ENCODE measurements at places on chromosomes 16 and 17.

DNA sequence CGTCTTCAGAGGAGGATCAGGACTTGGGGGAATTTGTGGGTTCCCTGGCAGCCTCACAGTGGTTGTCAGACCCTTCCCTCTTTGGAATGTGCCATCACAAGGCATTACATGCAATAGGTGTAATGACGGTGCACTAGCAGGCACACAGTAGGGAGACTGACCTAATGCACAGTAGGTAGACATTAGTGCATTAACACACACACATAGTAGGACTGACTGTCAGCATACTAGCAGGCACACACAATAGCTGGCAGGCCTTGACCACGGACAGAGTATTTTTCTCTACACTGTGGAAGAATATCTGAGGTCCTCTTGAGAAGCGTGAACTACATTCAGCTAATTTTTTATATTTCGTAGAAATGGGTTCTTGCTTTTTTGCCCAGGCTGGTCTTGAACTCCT lies 10.9 kb upstream of the UBALD2 start:
- no peak for DNase-seq

GRCh38 chr17:61537264-61537771 lies 53.7 kb downstream of the NACA2 start:
- no peak for DNase-seq

GRCh38 chr17:74686761-74687160 lies 26.0 kb downstream of the CD300LF start:
- no peak for DNase-seq

DNA sequence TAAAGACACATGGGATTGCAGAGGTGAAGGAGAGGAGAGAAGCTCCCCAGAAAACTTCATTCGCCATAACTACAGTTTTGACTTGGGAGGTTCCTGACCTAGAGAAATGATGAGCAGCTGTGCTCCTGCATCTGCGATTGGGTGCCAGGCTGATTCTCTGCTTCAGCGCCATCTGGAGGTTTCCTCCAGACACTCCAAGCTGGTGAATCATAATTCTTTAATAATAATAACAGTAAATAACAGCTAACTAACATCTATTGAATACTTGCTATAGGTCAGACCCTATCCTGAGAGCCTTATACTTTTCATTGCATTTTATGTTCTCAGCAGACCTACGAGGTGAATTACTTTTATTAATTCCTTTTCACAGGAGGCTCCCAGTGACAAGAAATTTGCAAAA lies 575.8 kb downstream of the TOX3 start:
- DNase-seq = no peak

DNA sequence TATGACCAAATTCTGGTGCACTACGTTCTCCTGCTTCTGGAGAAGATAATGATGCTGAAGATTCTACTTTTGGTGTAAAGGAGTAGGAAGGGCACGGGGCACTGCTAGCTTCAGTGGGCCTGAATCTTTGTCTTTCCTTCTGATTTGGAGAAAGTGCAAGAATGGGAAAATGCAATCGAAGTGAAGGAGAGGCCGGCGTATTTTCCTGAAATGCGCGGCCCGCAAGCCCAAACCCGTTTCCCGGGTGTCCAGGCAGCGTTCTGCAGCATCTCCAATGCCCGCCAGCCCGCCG lies 372 bp upstream of the NDE1 start:
- no peak for DNase-seq

- no peak for DNase-seq
These were observed 170.0 kb upstream of the GSE1 start for GRCh38 chr16:85443116-85443515.

DNA sequence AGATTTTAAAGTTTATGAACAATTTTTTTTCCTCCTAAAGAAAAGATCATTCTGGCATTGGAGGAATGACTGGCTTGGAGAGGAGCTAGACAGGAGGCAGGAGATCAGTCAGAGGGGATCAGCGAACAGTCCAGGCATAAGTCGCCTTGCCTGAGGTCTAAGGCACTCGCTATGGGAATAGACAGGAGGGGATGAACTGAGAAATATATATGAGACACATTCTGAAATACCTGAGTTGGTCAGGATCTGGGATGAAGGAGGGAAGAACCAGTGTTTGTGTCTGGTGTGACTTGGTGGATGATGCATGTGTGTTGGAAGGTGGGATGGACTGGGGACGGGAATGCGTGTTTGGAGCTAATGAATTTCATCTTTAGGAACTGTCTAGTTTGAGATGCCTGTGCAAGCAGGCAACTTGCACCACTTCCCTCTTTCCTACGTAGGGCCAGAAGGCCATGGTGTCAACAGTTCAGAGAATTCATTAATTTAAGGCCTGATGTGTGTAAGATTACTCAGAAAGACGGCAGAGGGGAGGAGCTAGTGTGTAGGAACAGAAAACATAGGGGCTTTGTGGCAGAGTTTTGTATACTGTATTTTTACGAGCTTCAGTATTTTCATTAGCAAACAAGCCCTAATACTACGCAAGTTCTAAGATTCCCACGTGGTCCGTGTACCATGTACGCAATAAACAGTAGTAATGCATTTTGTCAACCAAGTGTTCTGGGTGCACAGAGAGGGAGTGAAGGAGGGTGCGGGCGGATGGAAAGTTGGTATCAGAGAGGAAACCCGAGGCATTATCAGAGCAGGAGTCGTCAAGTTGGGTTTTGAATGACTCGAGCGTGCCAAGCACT lies 825 bp downstream of the HEATR6 start:
- DNase-seq = peak; percentile 31

DNA sequence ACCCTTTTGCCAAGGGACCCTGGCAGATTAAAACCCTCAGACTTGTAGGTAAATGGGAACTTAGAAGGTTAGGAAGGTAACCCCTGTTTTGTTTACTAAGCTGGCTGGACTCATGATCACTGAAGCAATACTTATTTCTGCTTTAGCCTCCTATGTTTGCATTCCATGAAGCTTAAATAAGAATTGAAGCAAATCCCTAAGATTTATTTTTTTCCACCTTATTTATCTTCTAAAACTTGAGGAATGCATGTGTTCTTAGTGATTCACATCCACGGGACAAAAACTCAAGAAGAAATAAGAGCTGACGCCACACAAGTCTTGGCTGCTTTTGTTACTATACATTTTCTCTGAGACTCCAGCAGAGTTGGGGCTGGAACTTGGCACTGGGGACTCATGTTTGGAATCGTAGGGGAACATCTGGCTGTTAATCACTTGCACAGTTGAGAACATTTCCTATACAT lies 35.5 kb downstream of the CLUAP1 start:
- no peak for DNase-seq

DNA sequence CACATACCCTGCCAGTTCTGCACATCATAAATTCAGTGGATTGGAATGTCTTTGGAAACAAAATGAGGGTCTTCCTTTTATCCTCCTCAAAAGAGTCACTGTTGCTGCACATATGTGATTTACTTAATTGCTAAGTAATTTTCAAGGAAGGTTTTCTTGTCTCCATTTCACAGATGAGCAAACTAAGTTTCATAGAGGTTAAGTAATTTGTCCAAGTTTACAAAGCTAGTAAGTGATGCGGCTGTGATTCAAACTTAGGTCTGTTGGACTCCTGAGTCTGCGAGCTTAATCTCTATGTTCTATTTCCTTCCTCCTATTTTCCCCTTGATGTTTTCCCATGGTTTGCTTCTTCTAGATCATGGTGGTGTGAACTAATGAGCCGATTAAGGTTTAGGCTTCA lies 13.7 kb upstream of the ERN2 start:
- no peak for DNase-seq

GRCh38 chr17:38442548-38442947 lies 14.3 kb downstream of the ARHGAP23 start:
- DNase-seq = no peak

DNA sequence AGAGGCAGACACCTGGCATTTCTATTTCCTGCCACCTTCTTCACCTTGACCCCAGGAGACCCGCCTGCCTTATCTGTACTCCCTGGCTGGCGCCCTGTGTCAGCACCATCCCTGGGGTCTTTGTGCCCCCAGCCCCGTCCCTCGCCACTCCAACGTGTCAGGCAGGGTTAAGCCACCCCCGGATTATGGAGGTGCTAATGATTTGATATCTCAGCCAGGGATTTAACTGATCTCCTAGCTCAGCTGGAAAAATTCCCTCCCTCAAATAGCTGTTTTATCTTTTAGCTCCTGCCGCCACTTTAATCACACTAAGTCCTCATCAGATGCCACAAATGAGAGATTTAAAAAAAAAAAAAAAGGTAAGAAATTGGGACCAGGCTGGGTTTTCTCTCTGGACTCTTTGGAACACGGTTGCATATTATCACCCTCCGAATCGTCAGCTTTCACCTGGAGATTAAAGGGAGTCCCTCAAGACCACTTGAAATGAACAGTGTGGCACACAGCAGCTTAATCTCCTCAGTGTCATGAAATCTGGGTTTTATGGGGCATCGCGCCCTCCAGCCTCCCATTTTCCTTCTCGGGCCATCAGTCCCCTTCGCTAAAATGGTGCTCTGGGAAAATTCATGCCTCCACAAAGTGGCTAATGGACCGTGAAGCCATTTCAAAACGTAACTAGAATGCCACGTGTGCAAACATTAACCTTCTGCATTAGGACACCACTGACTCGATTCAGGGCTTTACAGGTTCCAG lies 26.2 kb upstream of the WFDC1 start:
- no peak for DNase-seq

GRCh38 chr17:82388223-82388921 lies 16.8 kb downstream of the UTS2R start:
- DNase-seq = no peak

GRCh38 chr16:57264950-57265371 lies 19.5 kb downstream of the PLLP start:
- DNase-seq = no peak

DNA sequence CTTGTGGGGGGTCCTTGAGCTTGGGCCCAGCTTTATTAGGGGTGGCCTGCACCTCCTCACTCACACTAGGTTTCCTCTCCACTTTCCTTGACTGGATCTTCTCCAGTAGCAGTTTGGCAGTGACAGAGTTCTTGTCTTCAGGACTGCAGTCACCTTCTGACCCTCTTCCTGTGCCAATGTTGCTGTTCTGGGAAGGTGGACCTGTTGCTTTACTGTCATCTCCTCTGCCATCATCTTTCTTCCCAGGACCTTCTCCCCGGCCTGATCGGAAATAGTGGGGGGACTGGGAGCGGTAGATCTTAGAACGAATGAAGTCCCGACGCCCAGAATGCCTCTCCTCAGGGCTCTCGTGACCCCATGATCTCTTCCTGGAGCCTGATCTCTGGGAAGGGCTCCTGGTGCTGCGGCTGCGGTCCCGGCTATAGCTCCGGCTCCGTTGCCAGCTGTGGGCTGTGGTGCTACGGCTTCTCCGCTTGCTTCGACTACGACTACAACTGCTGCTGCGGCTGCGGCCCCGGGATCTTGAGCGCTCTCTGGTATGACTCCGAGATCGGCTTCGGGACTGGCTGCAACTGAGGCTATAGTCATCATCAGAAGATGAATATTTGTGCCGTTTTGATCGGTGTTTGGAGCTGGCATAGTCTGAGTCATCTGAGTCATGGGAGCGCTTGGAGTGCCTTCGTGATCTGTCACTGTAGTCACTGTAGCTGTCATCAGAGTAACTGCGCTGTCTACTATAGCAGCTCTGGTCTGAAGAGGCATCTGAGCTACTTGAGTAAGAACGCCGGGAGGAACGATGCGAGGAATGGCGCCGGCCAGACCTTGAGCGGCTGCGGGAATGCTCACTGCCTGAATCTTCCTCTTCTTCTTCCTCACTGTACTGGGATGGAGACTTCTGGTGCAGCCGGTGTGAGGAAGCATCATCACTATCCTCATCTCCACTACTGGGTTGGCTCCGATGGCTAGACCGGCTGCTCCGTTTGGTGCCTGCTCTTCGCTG lies 9.5 kb upstream of the ITGA2B start:
- no peak for DNase-seq

- no peak for DNase-seq
These were observed 19.6 kb downstream of the ITGB3 start for GRCh38 chr17:47273245-47273644.

DNA sequence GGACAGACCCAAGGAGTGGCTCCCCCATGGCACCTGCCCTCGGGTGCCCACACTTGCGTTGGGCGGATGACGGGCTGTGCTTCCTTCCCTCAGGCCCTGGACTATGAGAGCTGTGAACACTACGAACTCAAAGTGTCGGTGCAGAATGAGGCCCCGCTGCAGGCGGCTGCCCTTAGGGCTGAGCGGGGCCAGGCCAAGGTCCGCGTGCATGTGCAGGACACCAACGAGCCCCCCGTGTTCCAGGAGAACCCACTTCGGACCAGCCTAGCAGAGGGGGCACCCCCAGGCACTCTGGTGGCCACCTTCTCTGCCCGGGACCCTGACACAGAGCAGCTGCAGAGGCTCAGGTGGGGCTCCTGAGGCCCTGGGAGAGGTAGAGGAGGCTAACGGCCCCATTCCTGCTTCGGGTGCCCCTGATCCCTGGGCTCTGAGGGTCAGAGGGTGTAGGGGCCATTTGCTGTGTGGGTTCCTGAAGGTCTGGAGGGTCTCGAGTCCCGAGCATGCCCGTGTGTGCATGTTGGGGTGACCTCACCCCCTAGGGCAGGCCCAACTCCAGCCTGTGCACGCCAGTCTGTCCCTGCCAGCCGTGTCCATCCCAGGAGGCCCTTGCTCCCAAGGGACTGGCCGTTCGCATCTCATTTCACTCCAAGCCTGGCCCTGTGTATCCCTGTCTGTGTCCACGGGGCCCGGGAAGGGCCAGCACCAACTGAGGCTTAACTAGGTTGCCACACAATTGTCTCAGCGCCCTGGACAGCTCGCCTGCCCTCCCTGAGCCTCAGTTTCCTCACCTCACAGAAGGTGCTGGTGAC lies 10.0 kb downstream of the SLC22A31 start:
- no peak for DNase-seq

GRCh38 chr17:29733166-29733565 lies 110.5 kb upstream of the CORO6 start:
- DNase-seq = no peak

DNA sequence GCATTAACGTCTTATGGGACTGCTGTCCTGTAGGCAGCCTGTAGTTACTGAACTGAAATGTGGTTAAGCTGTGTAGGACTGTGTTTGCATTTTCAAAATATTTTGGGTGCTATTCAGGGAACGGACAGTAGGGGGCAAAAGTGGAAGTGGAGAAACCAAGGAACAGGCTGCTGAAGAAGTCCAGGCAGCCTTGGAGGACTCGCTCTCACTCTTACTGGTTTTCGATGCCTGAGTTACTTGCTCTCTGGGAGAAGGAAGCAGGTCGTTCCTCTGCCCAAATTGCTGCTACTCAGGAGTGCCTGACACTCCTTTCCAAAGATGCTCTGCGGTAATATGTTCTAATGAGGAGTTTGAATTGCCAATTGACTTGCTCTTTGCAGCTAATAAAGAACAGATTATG lies 64.5 kb upstream of the RBFOX1 start:
- no peak for DNase-seq

DNA sequence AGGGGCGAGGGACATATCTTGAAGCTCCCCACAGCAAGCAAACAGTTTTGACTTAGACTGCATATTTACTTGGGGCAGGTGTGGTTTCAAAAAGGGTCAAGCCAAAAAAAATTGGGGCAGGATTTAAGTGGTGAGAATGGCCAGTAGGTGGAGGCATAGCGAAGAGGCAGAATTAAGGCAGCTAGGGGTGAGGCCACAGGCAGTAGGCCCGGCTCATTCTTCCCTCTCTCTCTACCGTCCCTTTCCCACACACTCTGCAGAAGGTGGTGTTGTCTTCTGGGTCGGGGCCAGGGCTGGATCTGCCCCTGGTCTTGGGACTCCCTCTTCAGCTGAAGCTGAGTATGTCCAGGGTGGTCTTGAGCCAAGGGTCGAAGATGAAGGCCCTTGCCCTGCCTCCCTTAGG lies 2.6 kb downstream of the SHBG start:
- peak; percentile 6 for DNase-seq
